ENCODE measurements at places on chromosomes 7 and 10. TPM values are rescaled to one million over a fixed set of nuclear protein-coding genes. Genes with fewer than 3 reads are reported as not detected.

DNA sequence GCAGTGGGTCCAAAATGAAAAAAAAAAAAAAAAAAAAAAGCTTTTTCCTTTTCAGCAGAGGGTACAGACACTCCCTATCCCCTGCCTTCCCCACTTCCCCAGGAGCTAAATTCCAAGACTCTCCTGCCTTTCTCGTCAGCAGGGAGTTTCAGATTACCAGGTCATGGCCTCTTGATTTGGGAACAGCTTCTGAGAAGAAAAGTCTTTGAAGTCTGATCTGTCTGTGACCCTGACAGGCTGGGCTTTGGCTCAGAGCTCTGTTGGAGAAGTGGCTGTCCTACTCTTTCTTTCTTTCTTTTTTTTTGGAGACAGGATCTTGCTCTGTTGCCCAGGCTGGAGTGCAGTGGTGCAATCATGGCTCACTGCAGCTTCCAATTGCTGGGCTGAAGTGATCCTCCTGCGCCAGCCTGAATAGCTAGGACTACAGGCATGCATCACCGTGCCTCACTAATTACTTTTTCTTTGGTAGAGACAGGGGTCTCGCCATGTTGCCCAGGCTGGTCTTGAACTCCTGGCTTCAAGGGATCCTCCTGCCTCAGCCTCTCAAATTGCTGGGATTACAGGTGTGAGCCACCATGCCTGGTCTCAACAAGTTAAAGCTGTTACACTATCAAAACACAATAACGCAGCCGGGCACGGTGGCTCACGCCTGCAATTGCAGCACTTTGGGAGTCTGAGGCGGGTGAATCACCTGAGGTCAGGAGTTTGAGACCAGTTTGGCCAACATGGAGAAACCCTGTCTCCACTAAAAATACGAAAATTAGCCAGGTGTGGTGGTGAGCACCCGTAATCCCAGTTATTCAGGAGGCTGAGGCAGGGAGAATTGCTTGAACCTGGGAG, 59.9 kb downstream of the COL26A1 start:
- DNase-seq: no peak

GRCh38 chr7:37831244-37831643, 17.2 kb upstream of the NME8 start:
- DNase-seq: no peak

DNA sequence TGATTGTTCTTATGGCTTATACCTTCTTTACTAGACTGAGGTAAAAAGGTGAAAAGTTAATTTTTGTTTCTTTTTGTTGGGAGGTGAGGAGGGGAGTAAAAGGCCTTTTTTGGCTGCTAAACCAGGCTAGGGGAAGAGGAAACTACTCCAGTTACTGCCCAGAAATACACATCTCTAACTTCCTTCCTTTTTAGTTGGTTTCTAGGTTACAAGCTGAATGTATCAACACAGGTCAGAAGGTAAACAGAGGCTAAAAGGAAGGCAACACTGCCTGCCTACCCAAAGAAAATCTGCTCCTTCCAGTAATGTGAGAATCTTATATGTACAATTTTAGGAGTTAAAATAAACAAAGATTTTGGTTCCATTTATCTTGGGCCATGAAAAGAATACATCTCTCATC, 140.4 kb downstream of the NRBF2 start:
- DNase-seq: no peak

DNA sequence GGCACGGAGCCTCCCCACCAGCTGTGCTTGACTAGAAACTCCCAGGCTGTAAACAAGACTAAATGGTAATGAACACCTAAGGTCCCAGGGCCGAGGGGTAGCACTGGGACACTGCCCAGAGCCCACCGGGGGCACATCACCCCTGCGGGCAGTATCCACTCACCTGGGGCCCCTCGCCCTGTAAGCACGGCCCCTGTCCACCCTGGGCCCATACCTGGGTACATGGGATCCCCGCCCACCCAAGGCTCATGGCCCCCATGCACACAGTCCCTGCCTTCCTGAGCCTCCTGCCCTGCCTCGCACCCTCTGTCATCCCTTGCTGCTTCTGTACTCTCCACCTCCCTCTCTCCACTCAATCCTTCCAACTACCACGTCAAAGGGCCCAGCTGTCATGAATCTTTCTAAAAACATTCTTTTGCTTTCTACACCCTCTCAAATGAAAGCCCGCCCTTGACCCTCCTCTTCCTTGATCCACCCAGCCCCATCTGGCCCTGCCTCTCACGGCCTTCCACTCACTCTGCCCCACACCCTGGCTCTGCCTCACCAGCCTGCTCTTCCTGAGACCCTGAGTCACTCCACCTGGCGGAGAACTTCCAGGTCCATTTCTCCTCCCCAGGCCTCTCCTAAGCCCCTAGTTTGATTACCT, 173.1 kb downstream of the PARD3 start:
- no peak for DNase-seq

- DNase-seq: no peak
Measured at GRCh38 chr10:32376771-32377170, 29.8 kb upstream of the EPC1 start.

DNA sequence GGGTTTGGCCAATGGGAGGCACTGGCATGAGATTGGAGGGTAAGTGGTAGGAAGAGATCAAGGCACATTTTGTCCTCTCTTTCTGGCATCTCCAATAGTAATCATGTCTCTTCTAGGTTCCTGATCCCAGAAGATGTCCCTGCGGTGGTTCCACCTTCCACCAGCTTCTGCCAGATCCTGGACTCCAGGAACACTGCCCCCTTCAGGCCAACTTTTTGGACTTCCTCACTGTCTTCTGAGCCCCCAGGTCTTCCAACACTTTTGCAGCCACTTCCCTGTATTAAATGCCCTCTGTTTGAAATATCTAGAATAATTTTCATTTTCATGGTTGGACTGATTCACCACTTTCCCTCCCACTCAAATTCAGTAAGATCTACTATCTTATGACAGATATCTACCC, 60.9 kb downstream of the BAMBI start:
- no peak for DNase-seq

DNA sequence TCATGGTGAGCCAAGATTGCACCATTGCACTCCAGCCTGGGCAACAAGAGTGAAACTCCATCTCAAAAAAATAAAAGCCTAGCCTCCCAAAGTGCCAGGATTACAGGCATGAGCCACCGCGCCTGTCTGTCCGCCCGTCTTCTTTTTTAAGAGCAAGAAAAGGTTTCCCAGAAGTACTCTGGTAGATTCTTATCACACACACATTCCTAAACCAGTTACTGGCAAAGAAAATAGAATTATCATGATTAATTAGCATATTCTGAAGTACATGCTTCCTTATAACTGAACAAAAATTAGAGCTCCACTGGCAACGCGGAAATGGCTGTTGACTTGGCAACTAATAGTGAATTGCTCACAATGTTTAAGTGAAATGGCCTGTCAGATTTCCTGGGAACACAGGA, 87.0 kb downstream of the ADK start:
- no peak for DNase-seq

DNA sequence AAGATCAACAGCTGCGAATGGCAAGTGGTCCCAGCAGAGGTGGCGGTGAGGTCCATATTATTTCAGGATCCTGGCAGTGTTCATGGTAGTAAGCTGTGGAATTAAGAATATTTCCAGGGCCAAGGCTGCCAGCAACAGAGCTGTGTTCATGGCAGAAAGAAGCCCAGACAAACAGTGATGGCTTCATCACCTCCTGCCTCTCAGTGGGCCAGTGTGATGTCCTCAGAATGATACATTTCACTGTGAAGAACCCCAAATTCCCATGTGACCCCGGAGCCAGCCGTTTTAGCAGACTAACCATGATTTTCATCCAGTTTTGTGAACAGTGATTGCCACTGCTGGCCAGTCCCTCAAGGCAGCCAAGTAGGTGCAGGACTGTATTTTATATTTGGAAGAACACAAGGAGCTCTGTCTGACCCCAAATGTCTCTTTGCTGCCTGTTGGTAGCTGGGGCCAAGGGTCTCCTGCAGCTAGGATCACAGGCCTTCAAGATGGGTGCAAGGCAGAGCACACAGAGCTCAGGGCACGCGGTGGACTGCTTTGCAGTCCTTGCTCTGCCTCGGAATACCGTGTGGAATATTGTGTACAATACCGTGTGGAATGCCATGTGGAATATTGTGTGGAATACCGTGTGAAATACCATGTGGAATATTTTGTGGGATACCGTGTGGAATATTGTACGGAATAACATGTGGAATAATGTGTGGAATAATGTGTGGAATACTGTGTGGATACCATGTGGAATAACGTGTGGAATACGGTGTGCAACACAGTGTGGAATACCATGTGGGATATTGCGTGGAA, 132.3 kb upstream of the CHST15 start:
- DNase-seq: no peak

DNA sequence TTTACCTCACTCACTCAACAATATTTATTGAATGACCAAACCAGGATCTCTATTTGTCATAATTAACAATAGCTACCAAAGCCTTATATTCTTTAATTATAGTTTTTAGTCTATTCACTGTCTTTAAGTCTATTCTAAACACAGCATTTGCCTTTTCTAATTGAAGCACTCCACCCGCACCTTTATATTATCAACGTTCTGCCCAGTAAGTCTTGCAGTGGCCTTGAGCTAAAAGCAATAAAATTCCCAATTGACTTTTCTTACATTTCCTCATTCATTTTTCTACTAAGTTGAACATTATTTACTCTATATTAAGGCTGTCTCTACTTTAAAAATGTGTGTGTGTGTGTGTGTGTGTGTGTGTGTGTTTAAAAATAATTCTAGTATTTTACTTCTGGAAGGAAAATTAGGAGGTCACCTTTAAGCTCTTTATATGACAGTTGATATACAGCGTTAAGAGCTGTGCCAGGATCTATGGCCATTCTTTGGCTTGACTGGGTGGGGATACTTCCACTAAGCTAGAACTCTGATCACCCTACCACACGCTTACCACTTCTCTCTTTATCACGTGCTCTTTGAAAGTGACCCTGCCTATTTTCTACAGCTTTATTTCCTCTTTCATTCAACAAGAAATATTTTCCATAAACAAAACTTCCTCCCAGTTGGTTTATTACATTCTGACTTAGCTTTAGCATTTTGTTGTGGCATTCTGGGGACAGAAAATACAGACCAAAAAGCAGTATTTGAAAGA, 8.8 kb downstream of the PAPSS2 start:
- no peak for DNase-seq

DNA sequence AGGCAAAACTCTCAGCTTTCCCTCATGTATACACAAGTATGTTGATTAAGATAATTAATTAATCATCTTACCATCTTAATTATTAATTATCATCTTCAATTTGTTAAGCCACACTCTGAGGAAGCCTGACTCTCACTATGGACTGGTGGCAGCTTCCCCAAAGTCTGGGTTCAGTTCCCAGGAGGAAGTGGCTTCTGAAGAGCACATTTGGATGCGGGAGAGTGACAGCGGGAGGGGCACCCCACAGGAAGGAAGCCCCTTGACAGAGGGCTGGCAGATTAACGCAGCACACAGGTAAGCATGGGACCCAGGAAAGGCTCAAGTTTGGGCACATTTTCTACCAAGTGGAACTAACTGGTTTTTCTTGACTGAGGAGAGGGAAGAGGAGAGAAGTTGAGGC, 13.4 kb upstream of the SLIT1 start:
- DNase-seq: no peak

GRCh38 chr10:101458869-101459268, 104.9 kb downstream of the BTRC start:
- DNase-seq: no peak

GRCh38 chr7:137948083-137948844, 53.6 kb downstream of the CREB3L2 start:
- DNase-seq: no peak

- no peak for DNase-seq
Measured at GRCh38 chr10:86929468-86930380, 27.7 kb downstream of the MMRN2 start.

Gene AKR1C4
- total RNA-seq: not detected

Gene PAX4
- 1.6 TPM for total RNA-seq

Gene GTF2IRD2
- 17.3 TPM for total RNA-seq

Gene VWDE
- 1.3 TPM for total RNA-seq
